Endothelial cell (in vitro differentiated cells): ENCODE measurements at places on chromosomes 3 and 15.

DNA sequence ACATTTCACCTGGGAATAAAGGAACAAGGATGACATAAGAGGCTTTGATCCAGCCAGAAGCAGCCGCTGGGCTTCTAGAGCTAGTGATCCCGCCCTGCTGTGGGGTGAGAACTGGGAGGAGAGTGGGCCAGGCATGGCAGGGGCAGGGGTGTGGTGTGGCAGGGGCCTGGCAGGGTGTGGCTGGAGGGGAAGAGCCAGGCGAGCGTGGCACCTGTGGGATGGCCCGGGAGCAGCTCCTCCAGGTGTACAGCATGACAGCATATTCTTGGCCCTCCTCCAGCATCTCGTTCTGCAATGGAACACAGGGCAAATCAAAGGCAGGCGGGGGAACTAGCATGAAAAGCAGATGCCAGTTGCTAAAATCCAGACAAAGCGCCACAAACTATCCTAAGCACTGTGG is 35.5 kb downstream of the CYFIP1 start:
- peaks cover 13% of the 10 kb centered on the region for H3K4me1 ChIP-seq
- H3K4me3 ChIP-seq: no peak overlapping the region
- peaks cover 9% of the 10 kb centered on the region for H3K27me3 ChIP-seq
- DNase-seq: no peak

DNA sequence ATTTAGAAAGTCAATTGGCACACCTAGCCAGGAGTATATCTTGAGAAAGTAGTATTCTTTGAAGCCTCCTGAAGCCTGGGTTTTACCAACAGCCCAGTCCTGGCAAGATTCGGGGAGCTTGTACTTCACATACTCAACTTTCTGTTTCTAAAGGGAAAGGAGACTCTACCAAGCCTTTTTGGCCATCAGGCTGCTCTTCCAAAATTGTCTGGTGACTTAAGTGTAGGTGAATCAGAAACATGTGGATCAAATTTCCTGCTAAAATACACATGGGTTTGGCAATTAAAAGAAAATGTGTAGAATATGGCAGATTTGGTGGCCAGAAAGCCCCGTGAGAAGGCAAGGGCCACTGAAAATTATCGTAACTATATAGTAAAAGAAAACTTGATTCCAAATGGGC is 15.9 kb upstream of the GREM1 start:
- no peak for DNase-seq
- no peak overlapping the region for H3K4me3 ChIP-seq
- peaks cover 8% of the 10 kb centered on the region for H3K4me1 ChIP-seq
- H3K27ac ChIP-seq: no peak overlapping the region
- no peaks in the 10 kb centered on the region for H3K36me3 ChIP-seq
- no peaks in the 10 kb centered on the region for H3K27me3 ChIP-seq

GRCh38 chr15:44092221-44092620 is 102.8 kb downstream of the FRMD5 start:
- H3K36me3 ChIP-seq: no peaks in the 10 kb centered on the region
- DNase-seq: no peak
- H3K27me3 ChIP-seq: no peaks in the 10 kb centered on the region
- H3K4me1 ChIP-seq: no peaks in the 10 kb centered on the region
- no peak overlapping the region for H3K27ac ChIP-seq

- no peaks in the 10 kb centered on the region for H3K27me3 ChIP-seq
- H3K27ac ChIP-seq: no peak overlapping the region
- H3K4me1 ChIP-seq: peaks cover 6% of the 10 kb centered on the region
- peaks cover 5% of the 10 kb centered on the region for H3K36me3 ChIP-seq
- DNase-seq: no peak
Observed at GRCh38 chr3:121626495-121626894, 33.3 kb downstream of the FBXO40 start.

DNA sequence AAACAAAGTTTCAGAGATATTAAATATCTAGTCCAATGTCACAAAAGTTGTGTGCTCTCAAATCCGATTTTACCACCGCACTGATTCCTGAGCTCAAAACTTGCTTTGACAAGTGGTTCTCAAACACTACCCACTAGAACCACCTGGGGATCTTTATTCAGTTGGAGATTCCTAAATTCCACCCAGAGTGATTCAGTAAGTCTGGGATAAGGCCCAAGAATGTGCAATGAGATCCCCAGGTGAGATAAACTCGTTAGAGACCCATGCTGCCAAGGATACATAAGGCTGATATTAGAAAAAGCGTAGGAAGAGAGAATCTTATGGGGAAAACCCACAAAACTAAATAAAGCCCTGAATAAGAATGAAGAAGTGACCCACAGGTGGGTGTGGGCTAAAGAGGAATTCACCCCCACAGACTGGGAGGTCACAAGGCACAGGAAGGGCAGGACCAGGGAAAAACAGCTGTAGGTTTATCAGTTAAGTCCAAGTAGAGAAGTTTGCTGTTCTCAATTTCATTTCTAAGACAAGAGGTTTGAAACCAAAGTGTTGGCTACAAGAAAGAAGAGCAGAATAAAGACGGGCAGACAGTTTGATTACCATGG is 11.5 kb upstream of the RPS17 start:
- H3K4me1 ChIP-seq: no peaks in the 10 kb centered on the region
- peaks cover 2% of the 10 kb centered on the region for H3K27me3 ChIP-seq
- no peak overlapping the region for H3K4me3 ChIP-seq
- DNase-seq: no peak

DNA sequence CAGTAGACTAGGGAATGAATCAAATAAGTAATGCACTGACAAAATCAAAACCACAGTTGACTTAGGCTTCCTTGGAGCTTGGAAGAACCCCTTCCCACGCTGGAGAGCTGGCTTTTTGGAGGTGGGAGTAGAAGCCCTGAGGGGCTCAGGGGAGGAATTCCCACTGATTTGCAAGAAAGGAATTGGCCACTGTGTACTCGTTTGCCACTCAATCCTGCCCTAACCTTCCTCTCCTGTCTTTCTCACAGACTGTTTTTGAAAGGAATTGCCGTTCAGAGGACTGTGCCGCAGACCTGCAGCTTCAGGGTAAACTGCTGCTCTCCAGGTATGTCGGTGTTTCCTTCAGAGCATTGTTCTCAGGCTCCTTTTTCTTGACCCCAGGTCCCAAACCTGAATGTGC is 208.2 kb upstream of the CTDSPL start:
- H3K27ac ChIP-seq: peak overlapping the region; percentile 59
- no peak for DNase-seq
- H3K36me3 ChIP-seq: peaks cover 65% of the 10 kb centered on the region
- H3K4me3 ChIP-seq: no peak overlapping the region
- peaks cover 17% of the 10 kb centered on the region for H3K27me3 ChIP-seq

GRCh38 chr3:168272343-168272985 is 176.7 kb upstream of the GOLIM4 start:
- no peak overlapping the region for H3K4me3 ChIP-seq
- H3K27me3 ChIP-seq: no peaks in the 10 kb centered on the region
- peaks cover 9% of the 10 kb centered on the region for H3K4me1 ChIP-seq
- H3K27ac ChIP-seq: no peak overlapping the region
- H3K36me3 ChIP-seq: no peaks in the 10 kb centered on the region

DNA sequence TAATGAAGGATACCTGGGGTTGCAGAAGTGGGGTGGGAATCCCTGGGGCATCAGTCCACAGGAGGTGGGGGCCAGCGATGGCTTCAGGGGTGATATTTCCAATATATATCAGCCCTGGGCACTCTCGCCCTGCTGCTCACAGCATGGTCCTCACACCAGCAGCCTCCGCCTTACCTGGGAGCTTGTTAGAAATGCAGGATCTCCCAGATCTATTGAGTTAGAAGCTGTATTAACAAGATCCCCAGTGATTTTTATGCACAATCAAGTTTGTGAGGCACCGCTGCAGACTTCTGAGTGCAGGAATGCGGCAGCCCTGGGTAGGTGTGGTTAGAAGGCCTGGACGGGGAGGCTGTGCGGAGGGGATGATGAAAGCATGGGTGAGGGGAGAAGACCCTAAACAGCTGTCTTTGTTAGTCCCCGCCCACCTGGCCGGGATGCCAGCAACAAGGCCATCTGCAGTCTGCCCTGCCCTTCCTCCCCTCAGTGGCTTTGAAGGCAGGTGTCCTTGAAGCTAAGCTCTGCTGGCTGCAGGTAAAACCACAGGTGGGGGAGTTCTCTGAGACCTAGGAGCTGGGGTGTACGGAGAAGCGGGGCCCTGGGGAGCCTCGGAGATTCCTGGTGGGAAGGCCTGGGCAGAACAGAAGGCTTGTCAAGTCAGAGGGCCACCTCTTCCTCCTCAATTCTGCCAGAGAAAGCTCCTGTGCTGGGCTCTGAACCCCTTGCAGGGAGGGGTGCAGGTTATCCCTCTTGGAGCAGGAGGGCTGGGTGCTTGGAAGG is 11.4 kb downstream of the FAM107A start:
- H3K27ac ChIP-seq: no peak overlapping the region
- no peaks in the 10 kb centered on the region for H3K36me3 ChIP-seq
- no peak overlapping the region for H3K4me3 ChIP-seq
- H3K27me3 ChIP-seq: peaks cover 5% of the 10 kb centered on the region

- no peak overlapping the region for H3K27ac ChIP-seq
- no peaks in the 10 kb centered on the region for H3K27me3 ChIP-seq
- DNase-seq: no peak
- peaks cover 7% of the 10 kb centered on the region for H3K36me3 ChIP-seq
- H3K4me3 ChIP-seq: no peak overlapping the region
Observed at GRCh38 chr3:170896781-170897180, 11.7 kb downstream of the EIF5A2 start.

DNA sequence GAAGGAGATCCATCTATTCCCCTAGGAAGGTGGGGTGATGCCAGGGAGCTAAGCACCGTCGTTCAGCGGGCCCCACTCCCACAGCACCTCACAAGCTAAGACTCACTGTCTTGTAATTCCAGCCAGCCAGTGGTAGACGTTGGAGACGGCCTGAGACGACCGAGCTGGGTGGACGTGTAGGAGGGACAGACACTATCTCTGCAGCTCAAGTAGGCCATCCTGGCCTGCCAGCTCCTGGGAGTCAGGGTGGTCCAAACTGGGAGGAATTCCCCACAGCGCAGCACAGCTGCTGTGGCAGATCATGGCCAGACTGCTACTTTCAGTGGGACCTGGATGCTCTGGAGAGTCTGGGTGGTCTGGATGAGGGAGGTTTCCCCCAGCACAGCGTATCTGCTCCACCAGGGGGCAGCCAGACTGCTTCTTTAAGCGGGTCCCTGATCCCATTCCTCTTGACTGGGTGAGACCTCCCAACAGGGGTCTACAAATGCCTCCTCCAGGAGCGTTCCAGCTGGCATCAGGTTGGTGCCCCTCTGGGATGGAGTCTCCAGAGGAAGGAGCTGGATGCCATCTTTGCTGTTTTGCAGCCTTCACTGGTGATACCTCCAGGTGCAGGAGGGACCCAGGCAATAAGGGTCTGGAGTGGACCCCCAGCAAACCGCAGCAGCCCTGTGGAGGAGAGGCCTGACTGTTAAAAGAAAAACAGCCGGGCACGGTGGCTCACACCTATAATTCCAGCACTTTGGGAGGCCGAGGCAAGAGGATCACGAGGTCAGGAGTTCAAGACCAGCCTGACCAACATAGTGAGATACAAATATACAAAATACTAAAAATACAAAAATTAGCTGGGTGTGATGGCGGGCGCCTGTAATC is 27.6 kb downstream of the GNB5 start:
- no peaks in the 10 kb centered on the region for H3K4me1 ChIP-seq
- no peaks in the 10 kb centered on the region for H3K36me3 ChIP-seq
- peak; percentile 41 for DNase-seq
- peaks cover 1% of the 10 kb centered on the region for H3K27me3 ChIP-seq

- H3K27me3 ChIP-seq: peaks cover 43% of the 10 kb centered on the region
- no peak for DNase-seq
- H3K36me3 ChIP-seq: peaks cover 3% of the 10 kb centered on the region
- H3K4me1 ChIP-seq: peaks cover 31% of the 10 kb centered on the region
- H3K4me3 ChIP-seq: no peak overlapping the region
Observed at GRCh38 chr3:147414390-147415138, 5.4 kb downstream of the ZIC1 start.

DNA sequence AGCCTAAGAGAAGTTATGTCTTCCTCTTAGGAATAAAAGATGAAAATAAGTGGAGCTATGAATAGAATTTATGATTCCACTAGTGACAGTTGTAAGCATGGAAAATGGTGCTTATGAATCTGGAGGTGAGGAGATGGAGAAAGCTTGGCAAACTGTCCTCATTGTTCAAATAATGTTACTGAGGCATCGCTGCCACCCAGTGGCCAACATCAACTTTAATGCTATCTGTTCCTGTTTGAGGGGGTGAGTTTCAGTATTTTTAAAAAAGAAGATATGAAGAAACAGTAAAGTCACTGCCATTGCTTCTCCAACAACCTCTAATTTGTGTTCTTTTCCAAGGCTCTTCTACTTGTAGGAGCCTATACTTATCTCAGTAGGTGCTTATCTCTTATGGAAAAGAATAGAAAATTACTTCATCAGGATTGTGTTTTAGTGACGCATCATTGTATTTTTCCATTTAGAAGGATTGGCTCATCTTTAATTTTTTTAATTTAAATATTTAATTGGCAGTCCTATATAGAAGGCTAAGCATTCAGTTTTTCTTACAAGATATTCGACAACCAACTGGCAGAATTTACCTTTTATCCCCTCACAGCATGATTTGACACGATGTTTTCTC is 260.4 kb upstream of the P2RY1 start:
- H3K27me3 ChIP-seq: peaks cover 2% of the 10 kb centered on the region
- no peaks in the 10 kb centered on the region for H3K36me3 ChIP-seq
- no peak overlapping the region for H3K27ac ChIP-seq
- peak; percentile 49 for DNase-seq
- peaks cover 27% of the 10 kb centered on the region for H3K4me1 ChIP-seq
